ENCODE measurements at places on chromosomes 16 and 17. TPM values are rescaled to one million over a fixed set of nuclear protein-coding genes. Genes with fewer than 3 reads are reported as not detected.
A peak's percentile ranks its signal among the peaks of the same experiment; 100 is the strongest.

The CDH13 gene
- total RNA-seq, result 0.36 TPM

DNA sequence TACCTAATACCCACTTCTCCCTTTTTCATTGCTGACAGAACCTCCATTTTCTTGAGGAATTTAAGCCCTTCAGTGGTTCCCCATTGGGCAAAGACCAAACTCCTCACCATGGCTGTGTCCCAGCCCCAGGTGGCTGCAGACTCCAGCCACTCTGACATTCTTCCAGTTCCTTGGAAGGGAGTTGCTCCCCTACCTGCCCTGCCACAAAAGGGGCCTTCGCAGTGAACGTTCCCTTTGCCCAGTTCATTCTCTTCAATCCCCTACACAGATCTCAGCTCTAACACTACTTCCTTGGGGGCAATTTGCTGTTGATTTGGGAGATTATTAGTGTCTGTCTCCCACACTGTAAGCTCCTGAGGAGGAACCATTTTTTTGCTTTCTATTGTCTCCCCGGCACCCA lies 3.2 kb upstream of the AKTIP start:
- peaks cover 23% of the 10 kb centered on the region for H3K4me1 ChIP-seq
- H3K27me3 ChIP-seq, result no peaks in the 10 kb centered on the region
- H3K36me3 ChIP-seq, result no peaks in the 10 kb centered on the region
- H3K4me3 ChIP-seq, result no peak overlapping the region
- no peak for DNase-seq

- H3K27ac ChIP-seq, result no peak overlapping the region
- H3K27me3 ChIP-seq, result no peaks in the 10 kb centered on the region
- H3K4me3 ChIP-seq, result no peak overlapping the region
Observed at GRCh38 chr16:1712791-1713261, 6.8 kb downstream of the MAPK8IP3 start.

GRCh38 chr17:2978991-2979390 lies 84.4 kb downstream of the OR1D5 start:
- H3K36me3 ChIP-seq, result no peaks in the 10 kb centered on the region
- no peak for DNase-seq
- H3K27ac ChIP-seq, result no peak overlapping the region
- no peak overlapping the region for H3K4me3 ChIP-seq

DNA sequence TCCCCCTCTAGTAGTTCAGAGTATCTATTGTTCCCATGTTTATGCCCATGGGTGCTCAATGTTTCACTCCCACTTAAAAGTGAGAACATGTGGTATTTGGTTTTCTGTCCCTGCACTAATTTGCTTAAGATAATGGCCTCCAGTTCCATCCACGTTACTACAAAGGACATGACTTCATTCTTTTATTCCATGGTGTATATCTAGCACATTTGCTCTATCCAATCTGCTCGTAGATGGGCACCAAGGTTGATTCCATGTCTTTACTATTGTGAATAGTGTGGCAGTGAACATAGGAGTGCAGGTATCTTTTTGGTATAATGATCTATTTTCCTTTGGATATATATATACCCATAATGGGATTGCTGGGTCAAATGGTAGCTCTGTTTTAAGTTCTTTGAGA lies 169.2 kb upstream of the TBX2 start:
- H3K4me3 ChIP-seq, result no peak overlapping the region
- no peak overlapping the region for H3K27ac ChIP-seq
- no peaks in the 10 kb centered on the region for H3K4me1 ChIP-seq
- no peaks in the 10 kb centered on the region for H3K27me3 ChIP-seq

GRCh38 chr17:57085448-57086068 lies 512 bp downstream of the AKAP1 start:
- peaks cover 20% of the 10 kb centered on the region for H3K4me1 ChIP-seq
- H3K36me3 ChIP-seq, result no peaks in the 10 kb centered on the region
- no peaks in the 10 kb centered on the region for H3K27me3 ChIP-seq
- peak overlapping the region; percentile 47 for H3K27ac ChIP-seq
- peak; percentile 62 for DNase-seq

DNA sequence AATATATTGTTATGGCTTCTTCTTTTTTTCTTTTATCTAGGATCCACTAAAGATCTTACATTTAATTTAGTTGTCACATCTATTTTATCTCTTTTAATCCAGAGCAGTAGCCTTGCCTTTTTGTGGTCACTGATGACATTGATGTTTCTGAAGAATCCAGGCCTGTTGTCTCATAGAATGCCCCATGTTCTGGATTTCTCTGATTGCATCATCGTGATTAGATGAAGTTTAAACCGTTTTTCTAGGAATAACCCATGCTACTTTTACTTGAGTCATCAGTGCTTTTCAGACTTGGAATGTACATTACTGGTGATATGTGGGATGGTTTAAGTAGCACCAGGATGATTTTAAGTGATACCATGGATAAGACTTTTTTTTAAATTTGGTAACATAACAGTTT lies 106.4 kb upstream of the CES5A start:
- no peaks in the 10 kb centered on the region for H3K27me3 ChIP-seq
- H3K27ac ChIP-seq, result no peak overlapping the region
- H3K4me1 ChIP-seq, result no peaks in the 10 kb centered on the region

- no peaks in the 10 kb centered on the region for H3K4me1 ChIP-seq
- no peaks in the 10 kb centered on the region for H3K27me3 ChIP-seq
- H3K27ac ChIP-seq, result no peak overlapping the region
- no peak for DNase-seq
Observed at GRCh38 chr16:51497541-51498211, 346.6 kb upstream of the SALL1 start.

DNA sequence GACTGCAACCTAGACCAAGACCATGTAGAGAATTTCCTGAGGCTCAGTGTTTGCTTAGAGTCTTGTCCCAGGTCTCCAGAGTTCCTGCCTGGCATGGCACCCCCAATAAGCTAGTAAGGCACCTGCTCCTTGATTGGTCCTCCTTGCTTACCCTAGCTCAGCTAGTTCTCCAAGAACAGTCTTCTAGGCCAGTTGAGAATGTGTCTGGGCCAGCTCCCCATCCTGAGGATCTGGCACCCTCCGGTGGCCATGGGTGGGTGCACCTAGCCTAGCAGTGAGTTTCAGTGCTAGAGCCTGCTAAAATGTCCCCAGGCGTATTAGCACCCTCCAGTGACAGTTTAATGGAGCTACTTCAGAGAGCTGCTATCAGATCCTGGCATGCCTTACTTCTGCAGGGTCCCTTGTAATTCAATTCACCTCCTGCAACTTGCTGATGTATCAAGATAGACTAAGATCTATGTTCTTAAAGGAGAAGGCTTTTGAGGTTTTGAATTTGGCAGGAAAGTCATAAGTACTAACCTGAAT lies 44.4 kb upstream of the MED13 start:
- H3K4me3 ChIP-seq, result no peak overlapping the region
- H3K36me3 ChIP-seq, result no peaks in the 10 kb centered on the region
- H3K27ac ChIP-seq, result no peak overlapping the region
- DNase-seq, result peak; percentile 95
- no peaks in the 10 kb centered on the region for H3K27me3 ChIP-seq

All from PC-3 (cell line).